ENCODE measurements at places on chromosomes 5 and 9. TPM values are rescaled to one million over a fixed set of nuclear protein-coding genes. Genes with fewer than 3 reads are reported as not detected.

The KCNMB1 gene
- total RNA-seq: 5.2 TPM

The UNC5A gene
- total RNA-seq: 0.14 TPM

- no peak for DNase-seq
Observed at GRCh38 chr5:77211691-77212047, 1.2 kb downstream of the PDE8B start.

The PCDHB5 gene
- total RNA-seq: 8.1 TPM

DNA sequence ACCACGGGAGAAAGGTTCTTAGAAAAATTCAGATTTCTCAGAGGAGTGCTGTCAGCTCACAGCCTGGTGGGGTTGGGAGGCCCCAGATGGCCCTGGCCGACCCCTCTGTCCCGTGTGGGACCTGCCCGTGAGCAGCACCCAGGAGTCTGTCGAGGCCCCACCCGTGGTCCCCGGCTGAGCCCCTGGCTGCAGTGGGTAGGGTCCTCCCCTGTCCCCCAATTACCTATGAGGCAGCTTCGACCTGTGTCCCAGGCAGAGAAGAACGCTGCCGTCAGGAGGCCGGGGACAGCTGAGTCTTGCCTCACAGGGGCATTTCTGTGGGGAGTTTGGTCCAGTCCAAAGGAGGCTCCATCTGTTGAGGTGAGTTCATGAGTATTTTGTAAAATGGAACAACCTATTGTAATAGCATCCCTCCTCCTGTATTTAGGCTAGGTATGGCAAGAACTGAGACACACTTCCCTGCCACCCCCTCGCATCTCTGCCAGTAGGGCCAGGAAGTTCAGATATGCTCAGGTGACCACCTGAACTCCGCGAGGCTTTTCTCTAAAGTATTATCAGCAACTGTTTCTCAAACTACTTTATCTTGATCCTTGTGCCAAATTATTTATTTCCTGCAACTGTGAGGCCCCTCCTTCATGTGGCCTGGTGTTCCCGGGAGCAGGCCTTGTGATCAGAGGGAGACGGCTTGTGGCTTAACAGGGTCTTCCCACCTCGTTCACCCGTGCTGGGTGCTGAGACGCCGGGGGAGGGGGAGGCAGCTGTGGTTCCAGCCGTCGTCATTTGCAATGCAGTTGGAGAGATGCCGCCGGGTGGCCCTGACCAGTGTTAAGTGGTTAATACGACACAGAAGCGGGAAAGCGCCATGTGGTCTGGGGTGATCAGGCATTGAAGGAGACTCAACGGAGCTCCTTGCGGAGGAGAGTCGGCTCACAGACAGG is 1.7 kb downstream of the AHRR start:
- no peak for DNase-seq

DNA sequence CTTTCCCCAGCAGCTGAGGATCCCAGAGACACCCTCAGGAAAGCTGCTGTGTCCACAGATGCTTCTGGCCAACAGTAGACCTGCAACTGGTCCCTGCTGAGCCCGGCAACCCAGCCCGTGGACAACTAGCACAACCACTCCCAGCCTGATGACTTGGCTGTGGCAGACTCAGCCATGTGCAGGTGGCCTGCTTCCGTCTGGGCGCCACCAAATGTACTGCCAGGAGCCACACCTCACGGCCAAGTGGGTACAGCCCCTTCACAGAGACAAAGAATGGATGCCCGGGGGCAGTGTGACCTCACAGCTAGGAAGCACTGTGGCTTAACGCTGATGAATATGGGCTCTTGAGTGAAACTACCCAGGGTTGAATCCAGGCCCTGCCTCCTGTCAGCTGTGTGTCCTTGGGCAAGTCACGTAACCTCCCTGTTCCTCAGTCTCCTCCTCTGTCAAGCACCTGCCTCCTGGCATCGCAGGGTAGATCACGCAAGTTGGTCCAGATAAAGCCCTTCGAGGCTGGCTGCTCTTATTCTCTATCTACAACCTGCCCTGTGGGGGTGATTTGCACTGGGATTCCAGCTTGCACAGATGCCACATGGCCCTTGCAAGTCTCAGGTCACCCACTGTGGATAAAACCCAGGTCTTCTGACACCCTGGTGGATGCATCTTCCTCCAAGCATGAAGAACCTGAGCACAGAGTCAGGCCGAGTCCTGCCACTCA is 225.0 kb downstream of the PBX3 start:
- DNase-seq: no peak

Measured in lung (tissue), 17 donors.